Tongue (tissue), 3 donors: ENCODE measurements at places on chromosomes 2 and 18. TPM values are rescaled to one million over a fixed set of nuclear protein-coding genes. Genes with fewer than 3 reads are reported as not detected.

DNA sequence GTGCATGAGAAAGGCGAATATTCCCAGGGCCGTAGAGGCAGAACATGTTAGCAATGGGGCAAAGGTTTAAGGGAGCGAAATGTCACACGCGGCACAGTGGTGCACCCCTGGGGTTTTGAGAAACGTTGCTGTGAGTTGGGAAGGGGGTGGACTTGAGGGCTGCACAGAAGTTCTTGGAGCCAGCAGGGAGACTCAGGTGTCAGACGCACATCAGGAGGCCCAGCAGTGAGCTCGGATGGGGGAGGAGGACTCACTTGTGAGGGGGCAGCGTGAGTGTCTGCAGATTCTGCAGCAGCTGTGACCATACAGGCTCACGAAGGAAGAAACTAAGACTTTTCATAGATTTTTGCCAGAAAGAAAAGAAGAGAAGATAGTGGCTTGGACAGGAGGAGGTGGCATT lies 218.2 kb downstream of the SNTG2 start:
- DNase-seq = no peak

DNA sequence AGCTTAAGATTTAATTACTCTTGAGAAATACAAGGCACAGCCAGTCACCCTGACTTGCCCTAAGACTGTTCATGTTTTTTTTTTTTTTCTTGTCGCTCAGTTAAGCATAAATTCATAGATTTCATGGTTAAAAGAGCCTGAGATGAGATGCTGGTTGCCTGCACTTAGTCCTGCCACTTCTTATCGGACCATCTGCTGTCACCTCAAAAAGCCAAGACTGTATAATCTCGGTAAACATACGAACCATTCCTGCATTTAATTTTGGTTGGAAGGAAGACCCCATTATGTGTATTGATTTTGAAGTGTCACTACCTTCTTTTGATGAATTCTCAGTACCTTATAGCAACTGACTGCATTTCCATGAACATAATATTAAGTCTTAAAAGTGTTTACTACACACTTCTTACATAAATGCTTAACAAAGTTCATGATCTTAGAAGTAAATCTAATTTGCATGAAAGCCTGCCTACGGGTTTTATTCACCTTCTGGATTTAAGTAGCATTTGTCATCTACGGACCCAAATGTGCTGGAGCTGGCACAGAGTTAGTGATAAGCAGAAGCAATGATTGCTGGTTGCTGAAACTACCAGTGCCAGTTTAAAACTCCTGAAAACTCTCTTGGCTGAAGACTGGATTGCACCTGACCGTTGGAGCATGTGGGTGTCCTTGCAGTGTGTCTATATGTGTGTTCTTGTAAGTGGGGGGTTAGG lies 843.4 kb downstream of the TMEM182 start:
- DNase-seq = no peak

Gene CRYBA2
- total RNA-seq = not detected

DNA sequence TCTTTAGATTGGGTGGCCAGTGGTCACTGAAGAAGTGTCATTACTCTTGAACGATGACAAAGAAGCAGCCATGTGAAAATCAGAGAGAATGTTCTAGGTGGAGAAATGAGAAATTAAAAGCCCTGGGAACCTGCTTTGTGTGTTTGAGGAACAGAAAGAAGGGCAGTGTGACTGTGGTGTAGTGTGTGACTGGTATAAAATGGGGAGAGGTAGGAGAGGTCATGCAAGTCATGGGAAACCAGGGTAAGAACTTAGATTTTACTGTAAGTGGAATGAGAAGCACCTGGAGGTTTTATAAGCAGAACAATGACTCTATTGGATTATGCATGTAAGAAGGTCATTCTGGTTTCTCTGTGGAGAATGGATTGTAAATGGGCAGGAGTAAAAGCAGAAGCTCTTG lies 12.2 kb downstream of the ICOS start:
- DNase-seq = no peak

DNA sequence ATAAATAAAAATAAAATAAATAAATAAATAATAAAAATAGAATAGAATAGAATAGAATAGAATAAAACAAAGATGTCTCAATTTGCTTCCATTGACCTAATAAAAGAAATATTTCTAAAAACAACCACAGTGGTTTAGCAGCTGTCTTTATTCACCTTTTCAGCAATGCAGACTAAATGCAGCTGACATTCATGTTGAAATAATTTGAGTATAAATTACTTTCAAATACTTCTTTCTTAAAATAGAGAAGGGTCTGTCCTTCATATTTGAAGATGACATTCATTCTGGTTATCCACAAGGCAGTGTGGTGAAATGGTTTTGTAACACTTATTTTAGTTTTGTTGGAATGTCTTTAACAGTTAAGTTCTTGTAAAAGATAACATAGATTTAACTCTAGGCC lies 469.4 kb downstream of the IRS1 start:
- DNase-seq = no peak

- DNase-seq = no peak
Measured at GRCh38 chr2:33104726-33105125, 158.0 kb downstream of the LTBP1 start.

DNA sequence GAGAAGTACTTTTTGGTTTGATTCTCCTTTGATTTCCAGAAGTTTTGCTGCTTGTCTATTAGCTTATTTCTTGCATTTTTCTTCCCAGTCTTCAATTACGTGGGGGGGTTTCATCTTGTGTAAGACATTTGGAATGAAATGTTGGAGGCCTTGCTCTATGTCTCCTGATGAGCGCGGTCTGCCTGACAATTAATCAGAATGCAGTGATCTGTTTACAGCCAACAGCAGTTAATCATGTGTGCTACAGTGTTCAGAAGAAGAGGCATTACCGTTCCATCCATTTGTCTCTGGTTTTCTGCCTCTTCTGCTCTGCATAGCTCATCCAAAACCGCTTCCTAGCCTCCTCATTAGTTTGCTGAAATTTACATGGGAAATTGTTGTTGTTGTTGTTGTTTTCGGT lies 134.4 kb upstream of the ST6GAL2 start:
- no peak for DNase-seq

- no peak for DNase-seq
Measured at GRCh38 chr2:219724628-219725027, 97.2 kb downstream of the SLC4A3 start.

- DNase-seq = peak; percentile 52
Measured at GRCh38 chr2:201909961-201910361, 103.6 kb downstream of the CDK15 start.

GRCh38 chr2:70099270-70099669 lies 12.0 kb downstream of the PCBP1 start:
- no peak for DNase-seq

Gene AP1S3
- total RNA-seq = 3.0 TPM

Gene ZBTB14
- total RNA-seq = 12.5 TPM

DNA sequence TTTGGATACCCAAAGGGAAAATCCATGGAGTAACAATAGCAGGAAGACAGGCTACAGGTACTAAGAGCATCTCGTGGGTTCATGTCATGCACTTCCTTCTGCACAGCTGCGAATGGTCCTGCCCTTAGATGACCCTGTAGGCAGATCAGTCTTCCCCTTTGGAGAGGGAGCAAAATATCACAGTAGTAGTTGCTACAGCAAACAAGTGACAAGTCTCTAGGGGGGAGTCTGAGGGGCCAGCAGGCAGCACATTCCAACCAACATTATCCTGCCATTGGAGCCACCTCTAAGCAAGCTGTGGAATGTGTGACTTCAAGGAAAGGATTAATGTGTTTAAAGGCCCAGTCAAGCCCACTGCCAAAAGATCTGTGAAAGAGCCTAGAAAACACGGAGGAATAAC lies 273.2 kb upstream of the PARD3B start:
- DNase-seq = no peak

DNA sequence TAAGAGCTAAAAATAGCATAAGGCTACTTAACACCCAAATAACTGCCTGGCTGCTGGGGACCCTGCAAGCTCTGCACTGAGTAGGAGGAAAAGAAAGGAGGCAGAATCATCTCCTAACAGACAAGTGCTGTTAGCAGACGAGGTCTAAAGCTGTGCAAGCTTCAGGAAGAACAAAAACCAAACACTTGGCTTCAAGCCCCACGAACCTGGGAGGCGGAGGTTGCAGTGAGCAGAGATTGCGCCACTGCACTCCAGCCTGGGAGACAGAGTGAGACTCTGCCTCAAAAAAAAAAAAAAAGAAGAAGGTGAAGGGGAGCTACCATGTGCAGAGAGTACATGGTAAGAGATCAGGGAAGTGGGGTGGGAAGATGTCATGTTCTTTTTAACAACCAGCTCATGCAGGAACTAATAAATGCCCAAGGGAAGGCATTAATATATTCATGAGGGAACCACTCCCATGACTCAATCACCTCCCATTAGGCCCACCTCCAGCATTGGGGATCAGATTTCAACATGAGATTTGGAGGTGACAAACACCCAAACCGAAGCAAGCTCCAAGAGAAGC lies 28.8 kb upstream of the INO80C start:
- DNase-seq = no peak

GRCh38 chr2:223731503-223731902 lies 105.9 kb downstream of the AP1S3 start:
- no peak for DNase-seq
